ENCODE measurements at places on chromosomes 5 and 9.

DNA sequence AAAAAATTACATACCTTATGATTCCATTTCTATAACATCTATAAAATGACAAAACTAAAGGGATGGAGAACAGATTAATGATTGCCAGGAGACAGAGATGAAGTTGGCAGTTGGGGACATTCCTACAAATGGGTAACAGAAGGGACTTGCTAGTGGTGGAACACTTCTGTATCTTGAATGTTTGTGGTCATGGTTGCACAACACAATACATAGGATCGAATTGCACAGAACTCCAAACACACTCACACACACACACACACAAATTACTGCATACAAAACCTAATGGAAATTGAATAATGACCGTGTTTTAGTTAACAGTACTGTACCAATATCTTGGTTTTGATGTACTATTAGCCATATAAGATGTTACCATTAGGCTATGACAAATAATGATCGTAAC, 330.7 kb upstream of the POU5F2 start:
- no peak for DNase-seq

- DNase-seq = peak; percentile 51
These were observed 129.4 kb downstream of the BASP1 start for GRCh38 chr5:17346811-17347210.

GRCh38 chr9:136935651-136936050, 8.9 kb downstream of the FBXW5 start:
- no peak for DNase-seq

GRCh38 chr5:123178683-123179082, 89.6 kb downstream of the PRDM6 start:
- no peak for DNase-seq

DNA sequence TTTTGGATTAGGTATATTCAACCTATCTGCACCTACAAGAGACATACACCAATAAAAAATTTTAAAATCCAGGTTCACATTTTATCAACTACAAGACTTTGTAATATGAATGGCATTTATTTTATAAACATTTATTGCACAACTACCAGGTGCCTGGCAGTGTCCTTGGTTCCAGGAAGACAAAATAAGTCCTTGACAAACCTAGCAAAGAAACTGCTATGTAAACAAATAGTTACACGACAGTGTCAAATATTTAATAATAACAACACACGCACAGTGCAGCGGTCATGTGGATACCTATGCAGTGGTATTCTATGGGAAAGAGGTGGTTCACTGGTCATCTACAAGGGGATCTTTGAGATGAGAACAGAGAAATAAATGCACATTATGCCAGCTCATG, 120.7 kb downstream of the MYO10 start:
- no peak for DNase-seq

- no peak for DNase-seq
These were observed 125.1 kb upstream of the COL5A1 start for GRCh38 chr9:134516464-134516863.

DNA sequence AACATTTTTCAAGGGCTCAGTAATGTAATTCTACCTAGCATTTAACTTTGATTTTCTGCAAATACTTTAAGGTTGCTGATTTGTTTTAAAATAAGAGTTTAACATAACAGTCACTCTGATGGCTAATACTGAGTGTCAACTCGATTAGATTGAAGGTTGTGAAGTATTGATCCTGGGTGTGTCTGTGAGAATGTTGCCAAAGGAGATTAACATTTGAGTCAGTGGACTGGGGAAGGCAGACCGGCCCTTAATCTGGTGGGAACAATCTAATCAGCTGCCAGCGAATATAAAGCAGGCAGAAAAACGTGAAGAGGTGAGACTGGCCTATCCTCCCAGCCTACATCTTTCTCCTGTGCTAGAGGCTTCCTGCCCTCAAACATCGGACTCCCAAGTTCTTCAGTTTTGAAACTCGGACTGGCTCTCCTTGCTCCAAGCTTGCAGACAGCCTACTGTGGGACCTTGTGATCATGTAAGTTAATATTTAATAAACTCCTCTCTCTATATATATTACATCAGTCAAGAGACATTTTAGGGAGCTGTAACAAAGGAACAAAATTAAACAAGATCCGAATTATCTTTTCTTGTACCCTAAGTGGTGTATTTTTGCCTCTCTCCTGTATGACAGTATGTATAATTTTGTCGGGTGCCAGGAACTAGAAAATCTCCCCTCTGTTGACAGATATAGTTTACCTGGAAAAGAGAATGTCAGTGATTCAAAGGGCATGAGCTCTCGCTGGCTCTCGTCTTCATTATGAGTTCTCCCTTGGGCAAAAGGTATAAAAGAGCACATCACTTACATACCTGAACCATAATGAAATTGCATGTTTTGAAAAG, 576.1 kb downstream of the LRRC70 start:
- no peak for DNase-seq

- DNase-seq = peak; percentile 70
These were observed 40.3 kb upstream of the LRRC70 start for GRCh38 chr5:62538017-62538942.

DNA sequence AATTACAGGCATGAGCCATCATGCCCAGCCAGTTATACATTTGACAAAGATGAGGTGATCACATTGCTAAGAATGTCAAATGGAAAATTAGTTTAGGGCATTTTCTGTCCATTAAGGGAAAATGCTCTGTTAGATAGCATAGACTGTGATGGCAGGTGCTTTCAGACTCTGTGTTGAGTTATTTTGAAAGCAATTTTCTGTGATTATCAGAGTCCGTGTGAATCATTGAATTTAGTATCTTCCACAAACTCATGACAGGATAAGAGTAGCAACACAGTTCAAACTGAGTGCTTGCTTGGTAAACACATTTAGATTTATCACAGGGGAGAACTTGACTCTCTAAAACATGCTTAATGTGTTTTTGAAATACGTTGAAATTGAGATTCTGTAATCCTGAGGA, 69.0 kb downstream of the GAPVD1 start:
- no peak for DNase-seq

GRCh38 chr9:13971415-13971814, 342.5 kb downstream of the NFIB start:
- DNase-seq = no peak

- DNase-seq = no peak
These were observed 63.4 kb downstream of the TLE1 start for GRCh38 chr9:81625969-81626368.

DNA sequence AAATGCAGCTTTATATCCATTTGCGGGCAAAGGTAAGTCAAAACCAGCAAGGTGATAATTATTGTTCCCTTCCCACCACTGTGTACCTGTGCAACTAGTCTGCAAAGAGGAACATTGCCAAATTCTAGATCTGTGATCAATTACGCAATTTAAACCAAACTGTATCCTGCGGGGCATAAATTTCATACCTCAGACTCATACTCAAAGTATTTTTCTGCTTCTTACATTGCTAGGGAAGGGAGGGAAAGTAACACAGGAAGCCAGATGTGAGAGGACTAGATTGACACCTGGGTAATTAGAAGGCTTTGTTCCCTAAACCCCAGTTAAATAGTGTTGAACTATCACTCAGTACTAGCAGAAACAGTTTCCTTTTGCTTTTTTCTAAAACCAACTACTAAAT, 240.2 kb upstream of the ZNF608 start:
- DNase-seq = peak; percentile 53

DNA sequence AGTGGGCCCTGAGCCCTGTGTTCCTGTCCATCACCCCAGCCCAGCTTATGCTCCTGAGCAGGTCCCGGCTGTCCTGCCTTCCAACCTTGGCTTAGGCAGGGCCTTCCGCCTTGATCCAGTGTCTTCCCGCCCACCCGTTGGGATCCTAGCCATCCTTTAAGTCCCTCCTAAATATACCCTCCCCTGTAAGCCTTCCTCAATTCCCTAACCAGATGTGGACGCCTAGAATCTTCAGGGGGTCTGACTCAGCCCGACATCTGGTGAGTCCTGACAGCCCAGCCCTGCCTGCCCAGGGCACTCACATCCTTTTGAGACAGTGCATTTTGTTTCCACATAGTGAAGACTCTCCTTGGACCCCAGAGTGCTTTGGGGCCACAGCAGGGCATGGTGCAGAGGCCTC, 23.7 kb downstream of the SLC6A7 start:
- DNase-seq = no peak

GRCh38 chr9:82457891-82458290, 469.3 kb downstream of the SPATA31D1 start:
- no peak for DNase-seq

- no peak for DNase-seq
These were observed 78.9 kb downstream of the ABCA1 start for GRCh38 chr9:104849023-104849422.

DNA sequence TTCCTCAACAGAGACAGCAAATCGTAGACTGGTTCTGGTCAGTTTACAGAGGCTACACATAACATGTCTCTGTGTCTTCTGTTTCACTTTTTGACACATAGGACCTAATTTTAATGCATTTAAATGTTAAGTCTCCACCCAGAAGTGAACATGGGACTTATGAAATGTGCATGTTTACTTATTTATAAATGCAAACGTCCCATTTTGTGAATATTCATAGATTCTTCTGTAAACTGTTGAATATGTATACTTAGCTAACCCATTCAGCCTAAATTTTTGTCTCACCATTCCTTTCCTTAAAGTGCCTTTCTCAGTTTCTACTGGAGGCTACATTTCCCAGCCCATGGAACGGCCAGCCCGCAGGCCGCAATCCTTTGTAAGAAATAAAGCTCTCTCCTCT, 137.2 kb downstream of the PLCXD3 start:
- no peak for DNase-seq

- no peak for DNase-seq
These were observed 6.3 kb downstream of the EDIL3 start for GRCh38 chr5:84378420-84378819.

DNA sequence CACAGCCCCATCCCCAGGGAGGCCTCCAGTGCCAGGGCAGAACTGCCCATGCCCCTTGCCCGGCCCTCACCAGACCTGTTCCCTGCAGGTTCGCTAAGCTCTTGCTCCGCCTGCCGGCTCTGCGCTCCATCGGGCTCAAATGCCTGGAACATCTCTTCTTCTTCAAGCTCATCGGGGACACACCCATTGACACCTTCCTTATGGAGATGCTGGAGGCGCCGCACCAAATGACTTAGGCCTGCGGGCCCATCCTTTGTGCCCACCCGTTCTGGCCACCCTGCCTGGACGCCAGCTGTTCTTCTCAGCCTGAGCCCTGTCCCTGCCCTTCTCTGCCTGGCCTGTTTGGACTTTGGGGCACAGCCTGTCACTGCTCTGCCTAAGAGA, 110.1 kb downstream of the RXRA start:
- no peak for DNase-seq

GRCh38 chr9:83505282-83505681, 32.9 kb downstream of the FRMD3 start:
- DNase-seq = no peak

GRCh38 chr5:2797981-2798380, 46.5 kb upstream of the IRX2 start:
- DNase-seq = peak; percentile 46

DNA sequence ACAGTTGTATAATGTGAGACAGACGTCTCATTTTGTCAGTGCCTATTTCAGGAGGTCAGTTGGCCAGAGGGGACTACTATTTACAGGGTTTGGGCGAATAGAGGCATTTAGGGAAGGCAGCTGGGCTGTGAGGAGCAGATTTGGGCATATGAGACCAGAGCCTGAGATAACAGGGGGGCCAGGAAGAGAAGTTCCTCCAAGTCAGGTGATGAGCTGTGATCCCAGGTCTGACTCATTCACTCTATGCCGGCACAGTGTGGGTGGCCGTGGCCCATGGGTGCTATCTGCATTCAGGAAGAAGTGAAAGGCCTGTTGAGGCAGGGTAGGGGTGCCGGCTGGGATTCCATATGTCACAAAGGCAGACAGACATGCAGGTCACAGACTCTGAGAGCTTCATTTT, 142.8 kb downstream of the PDZD2 start:
- DNase-seq = no peak

- DNase-seq = peak; percentile 93
These were observed 25.1 kb downstream of the ERGIC1 start for GRCh38 chr5:172858990-172859811.

- no peak for DNase-seq
These were observed 27.5 kb downstream of the SLC46A2 start for GRCh38 chr9:112863214-112863613.

- DNase-seq = no peak
These were observed 137.8 kb downstream of the CEMIP2 start for GRCh38 chr9:71630377-71630995.

- no peak for DNase-seq
These were observed 216.1 kb upstream of the WWC1 start for GRCh38 chr5:168075387-168075786.

GRCh38 chr5:27875148-27875547, 836.8 kb upstream of the CDH9 start:
- no peak for DNase-seq

GRCh38 chr9:38414040-38414723, 10.1 kb downstream of the IGFBPL1 start:
- DNase-seq = no peak

- peak; percentile 72 for DNase-seq
These were observed 246.5 kb downstream of the PTPRD start for GRCh38 chr9:10366171-10366779.

DNA sequence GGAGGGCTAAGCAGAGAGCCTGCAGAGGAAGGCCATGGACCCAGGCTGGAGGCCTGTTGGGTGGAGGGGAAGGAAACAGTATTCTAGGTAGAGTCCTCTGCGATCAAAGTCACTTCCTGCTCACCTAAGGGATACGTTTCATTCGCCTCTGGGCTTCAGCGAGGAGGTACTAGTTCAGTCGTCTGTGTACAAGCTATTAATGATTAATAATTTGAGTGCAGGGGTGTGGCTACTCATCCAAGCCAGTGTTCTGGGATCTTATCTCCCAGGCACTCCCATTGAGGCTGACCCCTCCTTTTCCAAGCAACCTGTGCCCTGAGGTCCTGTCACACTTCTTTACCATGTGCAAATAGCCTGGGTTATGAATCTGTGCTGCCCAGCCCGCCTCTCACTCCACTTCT, 25.2 kb downstream of the RALGPS1 start:
- DNase-seq = no peak

DNA sequence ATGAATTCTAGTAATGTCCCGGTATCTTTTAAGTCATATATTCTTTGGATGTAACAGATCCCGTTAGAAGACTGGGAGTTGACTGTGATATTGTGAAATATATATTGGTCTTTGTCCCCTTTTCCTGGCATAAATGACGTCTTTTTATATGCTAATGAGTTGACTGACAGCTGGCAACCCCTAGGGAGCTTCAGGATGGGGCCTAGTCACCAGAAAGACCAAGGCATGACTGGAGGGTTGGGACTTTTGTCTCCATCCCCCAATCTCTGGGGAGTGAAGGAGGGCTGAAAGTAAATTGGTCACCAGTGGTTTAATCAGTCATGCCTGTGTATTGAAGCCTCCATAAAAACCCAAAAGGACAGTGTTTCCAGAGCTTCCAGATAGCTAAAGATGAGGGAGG, 241.6 kb downstream of the PJA2 start:
- no peak for DNase-seq
